ENCODE measurements at places on chromosomes 2 and 18.

GRCh38 chr18:62621546-62621945 is 93.8 kb upstream of the PHLPP1 start:
- no peak for DNase-seq

- peak; percentile 86 for DNase-seq
Measured at GRCh38 chr2:174631009-174631981, 33.7 kb upstream of the WIPF1 start.

GRCh38 chr2:173999724-174000123 is 34.6 kb upstream of the SP3 start:
- no peak for DNase-seq

- DNase-seq, result no peak
Measured at GRCh38 chr2:44579115-44579836, 217.5 kb downstream of the CAMKMT start.

DNA sequence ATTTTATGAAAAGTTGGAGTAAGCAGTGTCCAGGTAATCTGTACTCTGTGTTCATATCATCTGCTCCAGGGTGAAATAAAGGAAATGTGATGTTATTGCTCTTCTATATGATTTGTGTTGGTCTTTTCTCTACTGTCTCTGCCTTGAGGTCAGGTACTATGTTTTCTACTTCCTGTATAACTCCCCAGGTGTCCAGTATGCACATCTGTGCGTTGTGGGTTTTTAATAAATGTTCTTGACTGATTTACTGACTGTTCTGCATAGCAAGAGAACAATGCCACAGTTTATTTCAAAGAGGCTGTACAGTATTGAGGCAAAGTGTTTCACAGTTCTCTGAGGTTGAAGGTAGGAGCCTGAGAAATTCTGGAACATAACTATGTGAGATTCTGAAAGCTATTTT is 89.7 kb downstream of the BABAM2 start:
- no peak for DNase-seq

GRCh38 chr2:207480521-207481040 is 49.2 kb upstream of the CREB1 start:
- DNase-seq, result no peak

DNA sequence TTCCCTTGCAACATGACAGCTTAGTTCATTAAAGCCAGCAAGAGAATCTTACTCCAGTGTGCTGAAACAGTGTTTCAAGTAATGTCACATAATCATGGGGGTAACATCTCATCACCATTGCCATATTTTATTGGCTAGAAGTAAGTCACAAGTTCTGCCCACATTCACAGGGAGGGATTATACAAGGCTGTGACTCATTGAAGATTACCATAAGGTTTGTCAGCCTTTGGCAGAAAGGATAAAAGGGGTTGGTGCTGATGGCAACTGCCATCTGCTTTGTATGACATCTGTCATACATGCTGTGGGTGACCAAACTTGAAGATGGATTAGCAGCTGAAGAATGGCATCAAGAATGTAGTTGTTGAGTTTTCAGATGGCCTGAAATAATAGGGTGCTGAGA is 61.2 kb downstream of the KCNE4 start:
- no peak for DNase-seq

DNA sequence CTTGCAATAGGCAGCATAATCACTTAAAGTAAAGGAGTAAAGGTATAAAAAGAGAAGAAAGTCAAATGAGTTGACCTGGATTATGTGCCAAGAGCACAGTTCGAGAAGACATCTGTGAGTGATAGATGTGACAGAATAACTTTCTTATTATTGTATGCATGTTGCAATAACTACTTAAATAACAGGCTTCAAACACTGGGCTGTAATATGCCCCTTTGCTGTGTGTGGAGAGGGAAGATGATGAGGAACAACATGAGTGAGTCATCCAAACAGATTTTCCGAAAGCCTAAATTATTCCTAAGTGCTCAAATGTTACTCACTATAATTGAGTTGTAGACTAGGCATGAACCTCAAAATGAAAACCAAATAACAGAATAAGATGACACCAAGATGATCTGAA is 328.1 kb downstream of the EXOC6B start:
- DNase-seq, result no peak

GRCh38 chr2:61793389-61793836 is 60.4 kb downstream of the FAM161A start:
- DNase-seq, result no peak

- no peak for DNase-seq
Measured at GRCh38 chr2:41903474-41904135, 144.2 kb upstream of the PKDCC start.

- DNase-seq, result no peak
Measured at GRCh38 chr2:227394401-227394800, 6.7 kb upstream of the SCYGR1 start.

GRCh38 chr2:170974304-170974993 is 45.4 kb downstream of the GORASP2 start:
- no peak for DNase-seq

DNA sequence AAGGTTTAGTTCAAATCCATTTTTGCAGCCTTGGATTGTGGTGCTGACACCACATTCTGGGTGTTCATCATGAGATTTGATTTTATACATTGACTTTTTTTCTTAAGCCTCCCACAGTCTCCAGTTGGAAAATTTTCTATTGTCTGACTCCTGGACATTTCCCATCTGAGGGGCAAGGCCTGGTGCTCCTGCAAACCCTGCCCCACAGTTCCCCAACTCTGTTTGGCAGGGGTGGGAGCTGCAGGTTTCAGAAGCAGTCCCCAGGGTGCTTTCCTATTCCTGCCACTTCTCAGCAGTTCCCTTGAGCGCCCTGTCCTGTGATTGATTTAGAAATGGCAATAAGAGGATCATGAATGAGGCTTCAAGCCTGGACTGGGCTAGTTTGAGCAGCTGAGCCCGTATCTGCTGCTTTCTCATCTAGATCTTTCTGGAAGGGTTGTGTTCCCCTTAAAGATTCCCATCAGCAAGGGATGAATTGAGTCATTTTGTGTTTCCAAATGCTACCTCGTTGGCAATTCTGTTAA is 77.0 kb downstream of the CIB4 start:
- no peak for DNase-seq

- DNase-seq, result peak; percentile 6
Measured at GRCh38 chr2:45497355-45497754, 113.7 kb downstream of the SRBD1 start.

GRCh38 chr2:42809819-42810120 is 17.4 kb upstream of the HAAO start:
- no peak for DNase-seq

DNA sequence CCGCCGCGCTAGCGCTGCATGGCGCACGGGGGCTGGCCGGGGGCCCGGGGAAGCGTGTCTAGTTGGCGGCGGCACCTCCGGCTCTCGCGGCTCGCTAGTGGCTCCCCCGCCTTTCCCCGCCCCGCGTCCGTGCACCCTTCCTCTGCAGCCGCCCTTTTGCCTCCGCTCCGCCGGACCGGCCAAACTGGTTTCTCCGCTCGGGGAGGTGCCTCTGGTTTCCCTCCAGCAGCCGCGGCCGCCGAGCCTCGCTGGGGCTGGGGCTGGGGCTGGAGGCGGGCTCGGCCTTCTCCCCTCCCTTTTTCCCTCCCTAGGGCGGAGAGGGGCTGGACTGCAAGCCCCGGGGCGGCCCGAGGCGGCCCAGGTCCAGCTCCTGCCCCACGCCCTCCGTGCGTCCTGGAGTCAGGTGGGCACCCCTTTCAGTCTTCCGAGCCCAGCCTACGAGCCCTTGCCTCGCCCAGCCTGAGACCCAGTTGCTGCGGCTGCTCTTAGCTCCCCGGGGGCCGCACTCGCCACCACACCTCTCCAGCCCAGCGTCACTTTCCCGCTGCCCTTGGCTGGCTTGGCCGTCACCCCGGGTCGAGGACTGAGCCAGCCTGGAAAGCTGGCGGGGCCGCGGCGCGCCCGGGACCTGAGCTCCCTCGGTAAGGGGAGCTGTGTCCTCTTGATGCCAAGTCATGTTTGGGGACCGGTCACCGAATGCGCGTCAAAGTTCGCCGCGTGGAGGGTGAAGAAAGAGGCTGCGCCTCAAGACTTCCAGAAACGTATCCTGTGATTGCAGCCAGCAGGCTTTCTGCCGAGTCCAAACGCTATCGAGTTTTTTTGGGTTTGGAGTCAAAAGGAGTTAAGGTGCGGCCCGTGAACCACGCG is at the start of gene ATP8B1:
ATP8B1 (minus strand) TSS at position 213 of the 867 bp plus-strand sequence. CDS start 71,508 bp downstream, outside the sequence.
- no peak for DNase-seq

GRCh38 chr2:61262699-61263098 is 100.7 kb downstream of the C2orf74 start:
- DNase-seq, result no peak

DNA sequence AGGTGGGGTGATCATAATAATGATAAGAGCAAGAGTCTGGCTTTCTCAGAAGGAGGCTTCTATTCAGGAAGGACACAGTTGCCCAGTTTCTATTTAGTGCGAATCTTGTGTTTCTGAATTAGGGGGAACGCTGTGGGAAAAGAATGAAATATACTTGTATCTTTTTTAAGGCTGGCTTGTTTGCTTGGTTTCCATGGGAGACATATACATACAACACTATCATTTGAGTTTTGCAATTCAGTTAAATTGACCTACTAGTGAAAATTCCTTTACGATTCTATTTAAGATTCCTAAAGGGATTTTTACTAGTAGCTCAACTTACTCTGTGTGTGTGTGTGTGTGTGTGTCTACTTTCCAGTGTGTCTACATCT is 24.7 kb upstream of the ANKRD62 start:
- no peak for DNase-seq

DNA sequence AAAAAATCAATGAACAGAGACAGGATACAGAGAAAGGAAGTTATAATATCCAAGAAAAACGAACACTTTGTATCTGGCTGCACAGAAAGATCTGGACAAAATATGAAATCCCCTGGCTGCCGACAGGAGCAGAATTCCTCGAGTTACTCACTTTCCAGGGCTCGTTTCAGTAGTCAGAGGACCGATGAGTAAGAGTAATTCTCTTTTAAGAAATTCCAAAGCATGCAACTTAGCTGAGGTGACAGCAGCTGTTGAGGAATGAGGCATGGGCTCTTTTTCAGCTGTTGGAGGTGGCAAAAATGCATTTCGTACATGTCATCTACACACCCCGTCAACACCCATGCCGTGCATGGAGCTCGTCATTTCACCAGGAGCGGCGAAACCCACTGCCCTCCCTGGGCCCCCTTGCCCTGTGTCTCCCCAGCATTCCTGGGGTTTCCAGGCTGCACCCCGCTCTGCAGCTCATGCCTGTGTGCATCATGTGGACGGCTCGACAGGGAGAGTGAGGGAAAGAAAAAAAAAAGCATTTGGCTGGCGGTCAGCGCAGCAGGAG is 210.8 kb upstream of the SMIM21 start:
- no peak for DNase-seq
